ENCODE measurements at places on chromosomes 12 and 14.

DNA sequence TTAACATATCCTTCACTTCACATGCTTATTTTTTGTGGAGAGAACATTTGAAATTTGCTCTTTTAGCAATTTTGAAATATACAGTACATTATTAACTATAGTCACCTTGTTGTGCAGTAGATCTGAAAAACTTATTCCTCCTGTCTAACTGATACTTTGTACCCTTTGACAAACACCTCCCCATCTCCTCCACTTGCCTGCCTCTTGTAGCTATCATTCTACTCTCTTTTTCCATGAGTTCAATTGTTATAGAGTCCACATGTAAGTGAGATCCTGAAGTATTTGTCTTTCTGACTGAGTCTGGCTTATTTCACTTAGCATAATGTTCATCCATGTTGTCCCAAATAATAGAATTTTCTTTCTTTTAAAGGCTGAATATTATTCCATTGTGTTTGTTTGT is 9.5 kb upstream of the SERPINA6 start:
- DNase-seq, result no peak

DNA sequence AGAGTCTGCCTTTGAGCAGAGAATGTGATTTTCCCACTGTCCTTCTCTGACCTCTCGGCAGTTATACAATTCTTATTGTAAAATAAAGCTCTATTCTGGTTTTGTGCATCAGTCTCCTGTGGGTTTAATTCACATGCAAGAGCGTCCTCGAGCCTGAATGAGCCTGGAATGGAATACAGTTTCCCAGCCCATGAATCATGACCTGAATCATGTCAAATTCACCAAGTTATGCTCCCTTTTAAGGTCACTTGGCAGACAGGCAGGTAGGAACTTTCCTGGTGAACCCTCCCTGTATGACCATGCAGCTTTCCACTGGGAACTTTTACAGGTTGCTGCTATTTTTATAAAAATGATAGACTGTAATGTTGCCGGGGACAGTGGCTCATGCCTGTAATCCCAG is 41.7 kb downstream of the BICD1 start:
- DNase-seq, result no peak

DNA sequence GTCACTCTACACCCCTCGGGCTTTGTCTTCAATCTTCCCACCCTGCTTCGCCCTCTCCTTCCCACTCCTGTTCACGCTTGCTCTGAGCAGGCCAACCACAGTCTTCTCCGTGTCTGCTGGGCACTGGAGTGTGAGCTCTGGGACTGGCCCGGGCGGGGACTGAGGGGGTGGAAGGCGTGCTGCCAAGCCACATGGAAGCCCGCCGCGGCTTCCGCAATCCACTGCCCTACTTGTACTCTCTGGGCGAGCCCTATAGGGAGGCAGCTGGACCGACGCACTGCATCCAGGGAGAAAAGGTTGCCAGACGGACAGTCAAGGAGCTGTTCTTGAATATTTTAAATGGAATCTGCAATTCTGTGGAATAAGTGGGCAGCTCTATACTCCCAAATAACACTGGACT is 24.8 kb downstream of the GOLGA3 start:
- no peak for DNase-seq

DNA sequence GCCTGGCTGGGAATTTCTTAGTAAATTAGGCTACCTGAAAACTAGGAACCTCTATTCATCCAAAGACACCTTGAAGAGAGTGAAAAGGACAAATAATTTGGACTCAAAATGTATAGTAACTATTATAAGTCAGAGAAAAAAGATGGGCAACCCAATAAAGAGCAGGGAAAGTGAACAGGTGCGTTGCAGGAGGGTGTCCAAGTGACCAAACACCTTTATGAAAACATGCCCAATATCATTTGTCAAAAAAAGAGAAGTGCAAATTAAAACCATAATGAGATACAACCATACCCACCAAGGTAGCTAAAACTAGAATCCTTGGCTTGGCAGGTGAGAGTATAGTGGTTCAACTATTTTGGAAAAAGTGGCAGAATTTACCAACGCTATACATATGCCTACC is 24.9 kb upstream of the PLD4 start:
- DNase-seq, result no peak

DNA sequence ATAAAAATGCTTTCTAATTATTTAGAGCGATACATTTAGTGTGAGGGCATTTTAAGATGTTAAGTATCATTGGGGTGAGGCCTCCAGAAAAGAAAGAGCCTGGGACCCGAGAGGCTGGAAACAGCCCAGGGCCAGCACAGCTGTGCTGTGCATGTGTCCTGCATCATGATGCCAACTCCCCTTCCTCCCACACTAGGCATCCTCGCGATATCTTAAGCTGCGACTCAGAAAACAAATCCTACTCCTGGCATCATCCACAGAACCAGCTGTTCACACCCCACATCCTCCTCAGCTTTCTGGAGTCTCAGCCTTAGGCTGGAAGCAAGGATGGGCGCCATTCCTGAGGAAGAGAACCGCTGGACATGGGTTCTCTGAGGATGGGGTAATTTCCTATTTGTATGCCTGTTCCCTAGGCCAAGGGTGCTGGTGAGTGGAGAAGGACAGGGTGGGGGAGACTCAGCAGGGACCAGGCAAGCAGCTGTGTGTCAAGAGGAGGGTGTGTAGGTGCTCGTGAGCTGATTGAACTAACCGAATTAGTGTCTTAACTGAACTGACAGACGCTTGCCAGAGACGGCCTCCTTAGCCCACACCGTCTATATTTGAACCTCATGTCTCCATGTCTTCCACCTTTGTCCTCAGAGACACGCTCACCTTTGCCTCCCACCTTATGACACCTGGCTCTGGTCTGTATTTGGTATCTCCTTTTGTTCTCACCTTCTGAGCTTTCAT is 15.6 kb upstream of the MCRS1 start:
- peak; percentile 12 for DNase-seq

GRCh38 chr12:2796187-2796666 is 1.5 kb downstream of the FKBP4 start:
- DNase-seq, result no peak

- DNase-seq, result peak; percentile 28
Observed at GRCh38 chr12:90099288-90099687, 390.6 kb upstream of the ATP2B1 start.

DNA sequence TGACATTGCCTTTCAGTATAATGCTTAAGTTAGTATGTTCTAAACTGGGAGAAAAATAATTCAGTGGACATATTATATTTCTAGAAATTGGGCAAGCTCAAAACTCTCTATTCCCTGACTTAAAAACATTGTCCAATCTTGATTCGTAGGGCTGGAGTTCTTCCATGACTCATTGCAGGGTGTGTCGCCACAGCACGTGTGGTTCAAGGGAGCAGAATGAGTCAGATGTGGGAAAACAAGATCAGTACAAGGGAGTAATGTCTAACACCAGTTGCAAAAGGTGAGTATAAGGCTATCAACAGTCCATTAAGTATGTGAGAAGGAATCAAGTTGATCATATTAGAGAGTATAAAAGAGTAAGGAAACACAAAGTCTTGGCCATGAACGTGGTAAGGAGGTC is 887.0 kb downstream of the TMTC2 start:
- no peak for DNase-seq

- no peak for DNase-seq
Observed at GRCh38 chr12:124751654-124752355, 111.9 kb downstream of the SCARB1 start.

- DNase-seq, result no peak
Observed at GRCh38 chr12:72075401-72075800, 136.8 kb downstream of the TPH2 start.

DNA sequence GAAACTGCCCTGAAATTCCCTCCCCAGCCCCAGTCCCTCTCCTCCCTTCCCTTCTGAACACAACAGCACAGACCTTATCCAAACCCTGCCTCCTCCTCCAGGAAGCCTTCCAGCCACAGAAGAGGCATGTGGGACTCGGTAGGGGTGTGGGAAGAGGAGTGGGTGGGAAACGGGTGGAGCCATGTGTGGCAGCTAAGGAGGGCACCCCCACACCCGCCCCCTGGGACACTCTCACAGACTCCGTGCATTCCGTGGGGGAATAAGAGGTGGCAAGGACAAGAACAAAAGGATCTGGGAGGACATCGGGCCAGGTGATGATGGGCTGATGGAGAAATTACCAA is 24.4 kb downstream of the SLC6A12 start:
- no peak for DNase-seq

DNA sequence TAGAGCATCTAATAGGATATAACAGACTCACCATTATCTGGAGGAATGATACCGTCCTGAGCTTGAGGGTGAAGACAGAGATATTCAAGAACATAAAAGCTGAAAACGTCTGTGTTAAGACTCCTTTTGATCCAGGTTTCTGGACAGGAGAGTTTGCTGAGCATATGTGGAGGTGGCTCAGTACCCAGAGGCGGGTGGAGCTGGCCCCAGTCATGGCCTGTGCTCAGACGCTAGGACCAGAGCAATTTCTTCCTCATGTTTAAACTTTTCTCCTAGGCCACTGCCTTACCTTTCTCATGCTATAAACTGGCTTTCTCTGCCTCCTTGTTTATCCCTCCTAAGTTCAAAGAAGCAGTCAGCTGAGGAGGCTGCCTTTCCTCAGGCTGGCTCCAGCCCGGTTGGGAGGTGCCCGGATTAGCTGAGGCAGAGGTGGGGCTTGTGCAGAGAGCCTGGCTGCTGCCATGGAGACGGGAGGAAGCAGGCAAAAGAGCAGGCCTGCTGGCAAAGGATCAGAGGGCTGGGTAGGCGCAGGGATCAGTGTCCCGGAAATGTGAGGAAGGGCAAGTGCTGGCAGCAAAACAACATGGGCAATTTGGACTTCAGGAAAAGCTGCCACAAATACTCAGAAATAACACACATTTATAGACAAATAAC is 13.7 kb downstream of the COA8 start:
- peak; percentile 76 for DNase-seq

GRCh38 chr14:59310633-59311032 is 122.2 kb downstream of the DAAM1 start:
- no peak for DNase-seq

- no peak for DNase-seq
Observed at GRCh38 chr12:2876431-2877046, 435 bp downstream of the FOXM1 start.

- no peak for DNase-seq
Observed at GRCh38 chr12:45186762-45187161, 29.1 kb upstream of the ANO6 start.

DNA sequence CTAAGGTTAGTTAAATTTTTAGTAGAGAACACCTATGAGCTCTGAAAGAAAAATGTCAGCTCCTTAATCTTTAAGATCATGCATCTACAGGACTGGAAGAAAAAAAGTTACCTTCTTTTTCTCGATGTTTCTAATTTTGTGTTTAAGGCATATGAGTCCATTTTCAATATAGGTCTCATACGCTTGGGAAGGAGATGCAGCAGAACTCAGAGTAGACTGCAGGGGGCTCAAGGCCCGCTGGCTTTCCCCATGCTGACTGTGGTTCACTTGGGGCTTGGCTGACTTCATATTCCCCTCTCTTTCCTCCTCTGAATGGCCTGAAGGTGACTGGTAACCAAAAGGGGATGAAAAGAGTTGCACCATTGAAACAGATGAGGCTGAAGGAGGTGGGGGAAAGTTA is 1.5 kb downstream of the CAPRIN2 start:
- no peak for DNase-seq

DNA sequence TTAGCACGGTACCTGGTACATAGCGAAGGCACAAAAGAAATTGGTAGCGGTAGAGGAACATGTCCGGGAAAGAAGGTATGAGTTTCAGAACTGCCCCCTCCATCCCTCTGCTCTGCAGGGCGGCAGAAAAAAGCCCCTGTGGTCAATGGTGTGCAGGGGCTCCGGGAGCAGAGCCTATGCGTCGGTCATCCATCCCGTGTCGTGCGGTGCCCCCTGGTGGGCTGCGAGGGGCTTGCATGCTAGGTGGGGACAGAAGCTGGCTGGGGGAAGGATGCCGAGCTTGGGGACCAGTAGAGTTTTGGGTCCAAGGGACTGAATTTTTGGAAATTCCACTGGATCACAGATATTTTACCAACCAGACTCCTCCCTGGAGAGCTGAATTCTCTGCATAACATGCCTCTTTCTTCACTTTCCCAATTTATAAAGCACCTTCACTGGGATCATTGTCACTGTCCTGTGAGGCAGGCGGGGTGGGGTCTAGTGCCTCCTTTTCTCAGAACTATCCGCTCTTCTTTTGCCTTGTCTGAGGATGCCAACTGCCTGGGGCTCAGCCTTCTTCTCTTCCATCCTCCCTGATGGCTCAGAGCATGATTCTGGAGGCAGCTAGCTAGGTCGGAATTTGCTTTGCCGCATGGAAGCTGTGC is 148.7 kb downstream of the SMOC1 start:
- peak; percentile 53 for DNase-seq

DNA sequence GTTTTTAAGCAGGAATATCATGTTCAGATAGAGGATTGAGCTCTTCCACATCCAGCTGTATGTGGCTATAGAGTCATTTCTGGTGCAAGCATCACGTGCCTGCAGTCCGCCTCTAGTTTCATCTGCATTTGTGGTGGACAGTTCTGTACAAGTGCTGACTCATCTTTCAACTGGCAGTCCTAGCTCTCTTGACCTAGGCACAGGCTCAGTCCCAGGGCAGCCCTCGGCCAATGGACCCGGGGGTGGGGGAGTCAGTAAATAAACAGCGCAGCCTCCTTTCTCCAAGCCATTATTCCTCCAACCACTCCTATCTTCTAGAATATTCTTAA is 41.8 kb upstream of the FRMD6 start:
- no peak for DNase-seq

- no peak for DNase-seq
Observed at GRCh38 chr14:58078471-58078870, 73.5 kb downstream of the ARMH4 start.

GRCh38 chr14:75811872-75812499 is 150.9 kb downstream of the TTLL5 start:
- no peak for DNase-seq

DNA sequence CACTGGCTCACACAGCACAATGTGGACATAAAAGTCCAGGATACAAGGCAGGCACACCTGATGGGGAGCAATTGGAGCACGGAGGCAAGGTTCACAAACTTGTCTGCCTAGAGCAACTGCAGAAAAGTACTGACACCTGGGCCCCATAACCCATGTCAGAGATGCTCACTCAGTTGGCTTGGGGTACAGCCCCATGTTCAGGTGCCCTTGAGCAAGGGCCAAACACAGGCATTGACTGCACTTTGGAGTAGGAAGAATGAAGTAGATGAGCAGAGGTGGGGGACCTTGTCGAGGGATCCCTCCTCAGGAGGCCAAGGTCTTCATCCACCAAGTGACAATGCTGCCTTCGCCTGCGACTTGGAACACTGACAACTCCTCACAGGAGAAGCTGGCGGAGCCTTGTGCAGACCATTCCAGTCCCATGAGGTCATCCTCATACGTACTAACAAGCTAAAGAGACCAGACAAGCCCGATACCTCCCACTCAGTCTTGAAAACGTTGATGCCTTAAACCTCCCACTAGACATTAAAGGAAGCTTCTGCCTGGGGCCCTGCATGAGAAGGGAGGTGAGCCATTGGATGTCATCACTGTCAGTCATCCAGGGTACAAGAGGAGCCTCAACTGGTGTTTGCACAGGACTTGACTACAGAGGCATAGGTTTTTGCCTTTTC is 42.5 kb upstream of the C14orf180 start:
- DNase-seq, result no peak

- no peak for DNase-seq
Observed at GRCh38 chr14:76385435-76385834, 9.5 kb downstream of the ESRRB start.
